Thoracic aorta (tissue), 2 donors: ENCODE measurements at places on chromosomes 4 and X.

DNA sequence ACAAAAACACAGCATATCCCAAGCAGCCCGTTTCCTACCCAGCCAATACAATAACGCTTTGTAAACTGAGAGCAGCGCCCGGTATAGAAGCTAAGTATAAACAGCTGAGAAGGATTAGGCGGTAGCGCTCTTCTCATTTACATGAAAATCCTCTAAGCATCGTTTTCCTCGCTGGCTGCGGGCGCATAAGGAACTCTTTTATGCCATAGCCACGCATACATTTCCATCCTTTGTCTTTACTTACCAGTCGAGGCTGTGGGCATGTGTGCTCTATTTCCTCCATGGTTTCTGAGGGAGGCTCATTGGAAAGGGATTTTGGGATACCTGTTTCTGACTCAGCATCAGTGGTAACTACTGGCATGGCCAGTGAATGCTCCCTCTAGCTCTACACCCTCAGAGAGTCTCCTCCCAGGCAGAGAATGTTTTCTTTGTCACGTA is 383 bp downstream of the PCYT1B start:
- H3K36me3 ChIP-seq = no peaks in the 10 kb centered on the region
- H3K4me3 ChIP-seq = peak overlapping the region; percentile 67
- no peak for DNase-seq
- no peak overlapping the region for H3K27ac ChIP-seq

GRCh38 chr4:21002976-21003375 is 302.7 kb downstream of the PACRGL start:
- no peaks in the 10 kb centered on the region for H3K27me3 ChIP-seq
- H3K4me1 ChIP-seq = no peaks in the 10 kb centered on the region
- H3K4me3 ChIP-seq = no peak overlapping the region
- H3K27ac ChIP-seq = no peak overlapping the region

- H3K4me1 ChIP-seq = peaks cover 17% of the 10 kb centered on the region
- no peaks in the 10 kb centered on the region for H3K27me3 ChIP-seq
- H3K27ac ChIP-seq = no peak overlapping the region
- no peak for DNase-seq
- no peak overlapping the region for H3K4me3 ChIP-seq
Observed at GRCh38 chr4:105634402-105635080, 73.9 kb downstream of the INTS12 start.

GRCh38 chrX:46918434-46918833 is 6.2 kb downstream of the JADE3 start:
- H3K4me3 ChIP-seq = no peak overlapping the region
- H3K27me3 ChIP-seq = no peaks in the 10 kb centered on the region
- DNase-seq = no peak
- no peaks in the 10 kb centered on the region for H3K4me1 ChIP-seq
- H3K36me3 ChIP-seq = no peaks in the 10 kb centered on the region

GRCh38 chr4:21848021-21848420 is 100.6 kb downstream of the KCNIP4 start:
- no peak overlapping the region for H3K27ac ChIP-seq
- H3K4me1 ChIP-seq = no peaks in the 10 kb centered on the region
- H3K4me3 ChIP-seq = no peak overlapping the region
- no peaks in the 10 kb centered on the region for H3K36me3 ChIP-seq

DNA sequence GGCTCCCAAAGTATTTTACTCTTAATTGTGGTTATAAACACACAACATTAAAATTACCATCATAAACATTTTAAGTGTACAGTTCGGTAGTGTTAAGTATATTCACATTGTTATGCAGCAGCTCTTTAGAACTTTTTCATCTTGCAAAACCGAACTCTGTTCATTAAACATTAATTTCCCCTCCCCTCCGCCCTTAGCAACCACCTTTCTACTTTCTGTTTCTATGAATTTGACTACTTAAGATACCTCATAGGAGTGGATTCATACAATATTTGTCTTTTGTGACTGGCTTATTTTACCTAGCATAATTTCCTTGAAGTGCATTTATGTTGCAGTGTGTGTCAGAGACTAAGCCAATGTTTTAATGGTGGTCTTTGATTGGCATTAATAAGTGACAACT is 32.6 kb downstream of the IL13RA1 start:
- peaks cover 7% of the 10 kb centered on the region for H3K36me3 ChIP-seq
- H3K4me1 ChIP-seq = peaks cover 13% of the 10 kb centered on the region
- no peak overlapping the region for H3K27ac ChIP-seq

- no peak overlapping the region for H3K27ac ChIP-seq
- DNase-seq = no peak
- no peaks in the 10 kb centered on the region for H3K27me3 ChIP-seq
- H3K4me3 ChIP-seq = no peak overlapping the region
- no peaks in the 10 kb centered on the region for H3K36me3 ChIP-seq
Observed at GRCh38 chrX:25544641-25545040, 528.9 kb upstream of the ARX start.

GRCh38 chr4:69054578-69055200 is 41.6 kb upstream of the UGT2B7 start:
- H3K27me3 ChIP-seq = no peaks in the 10 kb centered on the region
- no peaks in the 10 kb centered on the region for H3K4me1 ChIP-seq
- no peaks in the 10 kb centered on the region for H3K36me3 ChIP-seq
- H3K27ac ChIP-seq = no peak overlapping the region
- no peak for DNase-seq

GRCh38 chrX:151543706-151544105 is 19.8 kb upstream of the PASD1 start:
- H3K4me3 ChIP-seq = no peak overlapping the region
- no peaks in the 10 kb centered on the region for H3K36me3 ChIP-seq
- no peak overlapping the region for H3K27ac ChIP-seq
- DNase-seq = no peak

- no peak for DNase-seq
- no peak overlapping the region for H3K4me3 ChIP-seq
- H3K36me3 ChIP-seq = no peaks in the 10 kb centered on the region
- peaks cover 2% of the 10 kb centered on the region for H3K4me1 ChIP-seq
Observed at GRCh38 chr4:78667325-78667724, 108.8 kb upstream of the BMP2K start.

DNA sequence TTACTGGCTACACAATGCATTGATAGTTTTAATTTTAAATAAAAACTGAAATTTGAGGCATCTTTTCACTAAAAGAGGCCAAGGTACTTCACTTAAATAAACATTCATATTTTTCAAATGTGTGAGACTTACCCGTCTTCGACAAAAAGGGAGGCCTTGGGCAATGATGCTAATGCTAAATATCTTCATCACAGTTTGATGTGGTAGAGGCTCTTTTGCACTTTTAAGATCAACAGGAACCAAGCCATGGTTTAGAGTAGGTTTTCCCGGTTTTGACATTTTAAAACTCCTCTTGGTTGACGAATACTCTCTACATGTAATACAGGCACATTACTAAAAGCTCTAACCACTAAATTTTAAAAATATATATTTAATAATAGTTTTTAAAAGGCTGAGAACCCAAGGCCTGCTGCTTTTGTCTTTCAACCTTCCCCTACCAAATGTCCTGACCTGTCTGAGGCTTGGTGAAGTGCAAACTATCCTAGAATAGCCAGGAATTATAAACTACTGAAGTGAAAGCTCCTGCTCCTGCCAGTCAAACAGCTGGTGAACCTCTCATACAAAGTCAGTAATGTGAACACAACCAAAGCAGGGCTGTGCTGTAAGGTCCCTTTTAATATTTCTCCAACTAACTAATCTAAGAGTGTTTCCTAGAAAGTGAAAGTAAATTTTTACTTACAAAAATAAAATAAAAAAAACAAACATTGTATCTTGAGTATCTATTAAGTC is 153.7 kb downstream of the FBXW7 start:
- no peaks in the 10 kb centered on the region for H3K36me3 ChIP-seq
- peak overlapping the region; percentile 46 for H3K4me3 ChIP-seq
- peaks cover 3% of the 10 kb centered on the region for H3K4me1 ChIP-seq
- H3K27ac ChIP-seq = peak overlapping the region; percentile 23
- no peak for DNase-seq

GRCh38 chr4:37542706-37543105 is 143.5 kb downstream of the RELL1 start:
- DNase-seq = no peak
- H3K4me1 ChIP-seq = no peaks in the 10 kb centered on the region
- H3K27me3 ChIP-seq = no peaks in the 10 kb centered on the region
- H3K4me3 ChIP-seq = no peak overlapping the region
- H3K27ac ChIP-seq = no peak overlapping the region

- no peaks in the 10 kb centered on the region for H3K36me3 ChIP-seq
- H3K27ac ChIP-seq = no peak overlapping the region
- DNase-seq = no peak
Observed at GRCh38 chr4:87033902-87034301, 99.1 kb downstream of the AFF1 start.
